ENCODE measurements at places on chromosomes 5 and 9.

GRCh38 chr9:76651119-76651705 lies 113.0 kb upstream of the PCA3 start:
- DNase-seq = no peak

DNA sequence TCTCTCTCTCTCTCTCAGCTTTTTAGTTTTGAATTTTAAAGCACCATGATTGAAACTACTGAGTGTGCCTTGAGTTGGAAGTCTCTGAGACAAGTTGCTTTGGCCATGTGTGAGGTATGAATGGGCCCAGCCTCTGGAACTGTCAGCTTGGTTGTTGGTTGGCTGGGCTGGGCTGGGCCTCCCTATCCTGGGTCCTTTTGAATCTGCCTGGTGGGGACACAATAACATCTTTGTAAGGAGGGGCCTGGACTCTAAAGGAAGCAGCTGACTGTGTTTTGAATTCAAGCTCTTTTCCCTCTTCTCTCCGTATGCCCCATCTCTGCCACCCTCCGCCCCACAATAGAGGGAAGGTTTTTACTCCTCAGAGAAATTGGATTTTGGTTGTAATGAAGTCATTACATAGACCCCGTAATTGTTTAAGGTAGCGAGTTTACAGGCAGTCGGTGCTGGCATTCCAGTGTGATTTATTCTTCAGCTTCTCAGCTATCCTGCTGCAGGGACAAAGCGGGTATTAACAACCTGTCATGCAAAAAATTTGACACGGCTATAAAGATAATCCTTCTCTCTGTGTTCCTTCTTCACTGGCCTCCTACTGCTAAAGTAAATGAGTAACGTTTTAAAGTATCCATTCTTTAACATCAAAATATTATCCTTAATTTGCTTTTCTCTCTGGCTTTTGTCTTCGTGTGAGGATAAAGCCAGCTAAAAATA lies 105.4 kb downstream of the DAPK1 start:
- no peak for DNase-seq

GRCh38 chr5:151134228-151134627 lies 23.4 kb downstream of the ANXA6 start:
- DNase-seq = no peak

DNA sequence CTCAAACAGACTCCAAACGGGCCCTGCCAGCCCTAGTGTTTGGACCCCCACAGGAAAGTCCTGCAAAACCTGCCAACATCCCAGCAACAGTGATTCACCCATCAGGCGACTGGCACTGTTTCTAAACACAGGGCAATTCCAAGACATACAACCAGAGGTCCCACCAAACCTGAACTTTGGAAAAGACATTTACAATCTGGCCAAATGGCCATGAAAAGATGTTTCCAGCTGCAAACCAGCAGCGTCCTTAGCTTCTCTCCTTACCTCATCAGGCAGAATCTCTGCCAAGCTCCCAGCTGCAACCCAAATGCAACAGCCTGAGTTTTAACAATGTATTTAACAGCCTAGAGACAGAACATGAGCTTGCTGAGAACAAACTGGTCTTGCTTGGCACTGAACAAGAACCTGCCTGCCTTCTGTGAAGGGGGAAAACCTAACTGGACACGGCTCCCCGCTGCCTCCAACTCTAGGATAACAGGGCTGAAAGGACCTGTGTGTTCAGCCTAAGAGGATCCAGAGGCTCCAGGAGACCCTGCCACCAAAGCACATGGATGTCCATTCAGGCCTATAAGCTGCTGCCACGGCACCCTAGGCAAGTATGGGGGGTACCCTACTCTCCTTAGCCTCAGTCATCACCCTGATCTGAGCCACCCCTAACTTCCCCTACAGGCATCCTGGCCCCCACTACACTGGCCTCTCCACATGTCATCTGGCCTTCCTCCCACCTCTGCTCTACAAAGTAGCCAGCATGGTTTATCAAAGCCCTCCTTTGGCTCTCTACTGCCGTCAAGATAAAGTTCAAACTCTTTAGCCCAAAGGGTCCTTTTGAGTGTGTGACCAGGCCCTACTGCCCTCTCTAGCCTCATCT lies 5.6 kb downstream of the P4HA2 start:
- DNase-seq = no peak

DNA sequence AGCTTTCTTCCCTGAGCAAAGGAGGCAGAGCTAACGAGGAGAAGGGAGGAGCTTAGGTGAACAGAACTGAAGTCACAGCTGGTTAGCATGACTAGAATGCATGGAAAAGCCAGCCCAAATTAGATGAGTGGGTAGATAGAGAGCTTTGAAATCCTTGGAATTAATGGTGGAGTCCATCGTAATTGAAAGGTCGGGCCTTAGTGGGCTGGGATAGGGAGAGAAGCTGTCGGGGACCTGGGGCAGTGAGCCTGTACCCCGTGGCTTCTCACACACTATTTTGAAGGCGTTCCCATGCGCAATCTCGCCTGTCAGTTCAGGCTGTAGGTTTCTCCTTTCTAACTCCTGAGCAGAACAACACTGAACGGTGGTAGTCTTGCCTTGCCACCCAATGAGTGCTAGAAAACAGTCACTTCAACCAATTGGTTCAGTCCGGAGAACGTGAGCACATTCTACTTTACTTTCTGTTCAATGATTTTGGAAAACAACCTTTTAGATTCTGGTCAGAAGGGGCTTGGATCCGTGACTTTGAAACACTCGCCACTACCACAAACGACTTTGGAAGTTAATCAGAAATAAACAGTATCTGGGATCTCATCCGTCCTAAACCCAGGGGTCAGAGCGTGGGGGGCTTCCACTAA lies 655 bp upstream of the RAI14 start:
- DNase-seq = no peak

DNA sequence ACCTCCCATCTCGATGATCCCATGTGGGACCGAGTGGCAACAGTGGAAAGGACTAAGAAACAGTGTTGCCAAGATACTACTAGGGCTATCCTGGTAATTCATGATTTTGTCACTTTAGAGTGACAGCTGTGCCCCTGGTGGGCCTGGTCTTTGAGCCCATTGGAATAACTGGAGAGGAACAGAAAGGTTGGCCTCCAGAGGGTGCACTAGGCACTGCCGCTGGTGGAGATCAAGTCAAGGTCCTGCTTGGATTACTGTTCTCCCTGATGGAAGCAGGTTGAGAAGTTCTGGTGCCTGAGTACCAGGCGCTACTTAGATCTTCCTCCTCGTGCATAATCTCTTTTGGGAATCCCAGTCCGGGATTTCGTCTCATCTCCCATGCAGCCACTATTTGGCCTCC lies 129.6 kb downstream of the SEC61B start:
- DNase-seq = no peak

DNA sequence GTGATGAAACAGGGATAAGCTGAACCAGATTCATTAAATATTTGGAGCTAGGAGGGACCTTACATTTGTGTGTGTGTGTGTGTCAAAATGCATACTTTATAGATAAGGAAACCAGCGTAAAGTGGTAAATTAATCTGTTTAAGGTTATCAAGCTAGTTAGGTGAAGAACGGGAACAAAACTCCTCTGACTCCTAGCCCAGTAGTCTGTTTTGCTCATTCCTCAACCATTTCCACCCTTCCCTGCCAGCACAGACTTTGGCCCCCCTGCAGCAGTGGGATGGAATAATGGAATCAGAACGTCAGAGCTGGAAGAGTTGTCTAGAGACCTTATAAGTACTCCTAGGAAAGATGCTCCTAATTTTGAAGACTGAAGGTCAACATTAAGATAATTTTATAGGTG lies 6.5 kb downstream of the AGXT2 start:
- DNase-seq = no peak

DNA sequence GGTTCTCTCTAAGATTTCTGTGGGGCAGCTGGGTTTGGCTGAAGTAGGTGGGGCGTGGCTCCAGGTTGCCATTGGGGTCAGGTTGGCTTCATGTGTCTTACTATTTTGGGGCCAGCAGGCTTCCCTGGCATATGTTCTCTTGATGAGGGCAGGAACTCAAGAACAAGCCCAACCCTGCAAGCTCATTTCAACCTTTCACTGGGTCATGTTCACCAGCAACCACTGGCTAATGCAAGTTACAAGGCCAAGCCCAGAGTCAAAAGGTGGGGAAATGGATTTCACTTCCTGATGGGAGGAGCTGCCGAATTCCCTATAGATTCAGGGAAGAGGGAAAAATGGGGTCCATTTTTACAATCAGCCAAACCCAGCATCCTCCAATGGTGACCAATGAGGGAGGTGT lies 34.0 kb upstream of the HAND1 start:
- no peak for DNase-seq

GRCh38 chr9:126465977-126466376 lies 139.3 kb downstream of the MVB12B start:
- no peak for DNase-seq

- no peak for DNase-seq
Observed at GRCh38 chr5:116651653-116652052, 77.0 kb upstream of the SEMA6A start.

GRCh38 chr5:199950-200645 lies 8.8 kb downstream of the LRRC14B start:
- DNase-seq = no peak

GRCh38 chr9:119280740-119281485 lies 88.3 kb downstream of the BRINP1 start:
- DNase-seq = no peak

- no peak for DNase-seq
Observed at GRCh38 chr9:108972186-108972585, 38.0 kb downstream of the ABITRAM start.

DNA sequence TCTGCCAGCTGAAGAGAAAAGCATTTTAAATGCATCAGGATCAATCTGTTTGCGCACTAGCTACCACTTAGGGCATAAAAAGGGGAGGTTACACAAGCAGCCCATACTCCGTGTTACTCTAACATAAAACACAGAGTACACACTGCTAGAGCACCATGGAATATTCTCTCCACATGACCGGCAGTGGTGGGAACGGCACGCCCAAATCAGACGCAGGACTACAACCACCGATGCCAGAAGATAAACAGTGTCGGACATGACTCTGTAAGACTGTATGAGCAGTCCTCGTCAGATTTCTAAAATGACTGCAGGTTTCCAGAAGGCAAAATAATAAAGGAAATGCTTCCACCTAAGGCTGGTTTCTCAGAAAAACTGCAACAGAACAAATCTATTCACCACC lies 40.0 kb downstream of the CDK5RAP2 start:
- DNase-seq = no peak

DNA sequence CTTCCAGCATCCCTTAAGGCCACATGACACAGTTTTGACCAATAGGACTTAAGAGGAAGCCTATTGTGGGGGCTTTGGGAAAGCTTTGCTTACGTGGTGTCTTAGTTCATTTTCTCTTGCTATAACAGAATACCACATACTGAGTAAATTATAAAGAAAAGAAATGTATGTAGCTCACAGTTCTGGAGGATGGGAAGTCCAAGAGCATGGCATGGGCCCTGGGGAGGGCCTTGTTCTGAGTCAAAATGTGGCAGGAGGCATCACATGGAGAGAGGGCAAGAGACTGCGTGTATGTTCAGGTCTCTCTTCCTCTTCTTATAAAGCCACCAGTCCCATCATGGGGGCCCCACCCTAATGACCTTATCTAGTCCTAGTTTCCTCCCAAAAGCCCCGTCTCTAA lies 68.6 kb upstream of the CPEB4 start:
- no peak for DNase-seq

DNA sequence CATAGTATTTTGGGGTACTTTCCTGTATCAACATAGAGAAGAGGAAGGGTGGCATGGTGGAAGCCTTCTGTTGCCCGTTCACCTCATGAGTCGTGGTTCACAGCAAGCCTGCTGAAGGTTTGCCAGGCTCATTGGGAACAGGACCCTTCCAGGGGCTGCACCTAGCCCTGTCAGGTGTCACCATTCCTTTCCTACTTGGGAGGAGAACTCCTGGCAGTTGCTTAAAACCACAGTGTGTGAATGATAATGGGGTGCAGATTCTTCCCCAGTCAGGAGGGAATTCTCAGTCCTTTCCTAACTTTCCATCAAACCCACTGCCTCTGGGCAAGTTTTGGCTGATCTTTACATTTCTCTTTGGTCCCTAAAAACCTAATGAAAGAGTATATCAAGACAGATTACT lies 99.4 kb upstream of the CTNND2 start:
- no peak for DNase-seq

- DNase-seq = no peak
Observed at GRCh38 chr5:173498286-173498685, 118.2 kb downstream of the BOD1 start.

DNA sequence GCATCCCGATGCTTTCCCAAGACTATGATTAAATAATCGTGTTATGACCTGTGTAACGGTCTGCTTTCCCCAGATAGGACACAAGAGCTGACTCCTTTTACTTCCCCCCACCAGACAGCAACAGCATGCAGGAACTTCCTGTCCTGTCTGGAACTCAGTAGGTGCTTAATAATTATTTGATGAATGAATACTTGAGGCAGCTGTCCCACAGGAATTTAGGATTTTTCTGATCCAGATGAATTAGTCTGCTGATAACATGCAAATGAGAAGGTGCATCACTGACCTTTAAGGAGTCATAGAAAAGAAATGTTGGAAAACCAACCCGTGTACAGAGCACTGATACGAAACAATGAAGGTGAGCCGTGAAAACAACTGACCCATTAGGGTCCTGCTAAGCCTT lies 12.2 kb downstream of the RNF130 start:
- DNase-seq = no peak

- peak; percentile 42 for DNase-seq
Observed at GRCh38 chr5:174204535-174205313, 159.2 kb downstream of the NSG2 start.

GRCh38 chr5:111582993-111583601 lies 70.8 kb upstream of the STARD4 start:
- no peak for DNase-seq

DNA sequence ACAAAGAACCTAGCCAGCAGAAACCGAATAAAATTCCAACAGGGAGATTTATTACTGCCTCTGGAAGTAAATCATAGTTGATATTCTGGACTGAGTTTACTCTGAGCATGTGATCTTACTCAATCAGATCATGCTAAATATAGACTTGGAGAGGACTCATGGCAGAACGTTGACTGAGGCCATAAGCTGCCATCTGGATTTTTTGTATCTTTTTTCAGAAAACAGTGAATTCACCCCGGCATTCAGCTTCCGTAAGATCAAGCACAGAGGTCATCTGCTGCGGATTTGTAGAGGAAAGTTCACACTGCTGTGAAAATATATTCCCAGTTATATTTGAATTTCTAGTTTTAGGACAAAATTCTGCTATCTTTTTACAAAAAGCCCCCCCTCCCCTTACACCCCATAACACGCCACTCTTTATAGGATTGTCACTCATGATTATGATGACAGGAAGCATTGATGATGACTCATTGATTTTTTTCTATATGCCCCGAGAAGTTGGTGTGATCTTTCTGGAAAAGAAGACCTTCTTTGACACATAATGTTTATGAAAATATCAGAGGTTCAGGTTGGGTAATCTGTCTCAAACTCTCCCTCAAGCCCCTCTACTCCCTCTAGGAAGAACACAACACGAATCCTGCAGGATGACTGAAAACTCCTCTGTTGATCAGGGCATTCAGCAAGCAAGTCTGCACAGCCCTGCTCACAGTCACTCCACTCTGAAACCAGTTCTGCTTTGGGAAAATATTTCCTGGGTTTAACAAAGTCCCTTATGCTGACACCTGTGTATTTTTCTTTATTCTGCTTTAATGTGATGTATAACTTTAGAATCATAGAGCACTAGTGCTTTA lies 70.8 kb downstream of the NXNL2 start:
- DNase-seq = no peak
